ENCODE measurements at places on chromosomes 3 and 15. TPM values are rescaled to one million over a fixed set of nuclear protein-coding genes. Genes with fewer than 3 reads are reported as not detected.

The KIF23 gene
- total RNA-seq = 0.53 TPM

The KBTBD8 gene
- 6.1 TPM for total RNA-seq

The TIMP4 gene
- total RNA-seq = 10.0 TPM

The SMAD6 gene
- 12.2 TPM for total RNA-seq

The CILP gene
- total RNA-seq = 17.1 TPM

The GATA2 gene
- total RNA-seq = 10.3 TPM

The ITIH3 gene
- total RNA-seq = 0.97 TPM

The RNU5B-1 gene
- total RNA-seq = not detected

The GRM2 gene
- not detected for total RNA-seq

The SERINC4 gene
- 0.34 TPM for total RNA-seq

The TMEM45A gene
- total RNA-seq = 1.4 TPM

The ZKSCAN7 gene
- total RNA-seq = 2.1 TPM

The NEO1 gene
- total RNA-seq = 16.3 TPM

The MESP2 gene
- total RNA-seq = not detected

The DISP2 gene
- total RNA-seq = 0.19 TPM
